ENCODE measurements at places on chromosomes 4 and X.

- DNase-seq: no peak
Measured at GRCh38 chr4:62410371-62411003, 1210.4 kb downstream of the ADGRL3 start.

- no peak for DNase-seq
Measured at GRCh38 chr4:67880866-67881610, 2.8 kb downstream of the TMPRSS11D start.

DNA sequence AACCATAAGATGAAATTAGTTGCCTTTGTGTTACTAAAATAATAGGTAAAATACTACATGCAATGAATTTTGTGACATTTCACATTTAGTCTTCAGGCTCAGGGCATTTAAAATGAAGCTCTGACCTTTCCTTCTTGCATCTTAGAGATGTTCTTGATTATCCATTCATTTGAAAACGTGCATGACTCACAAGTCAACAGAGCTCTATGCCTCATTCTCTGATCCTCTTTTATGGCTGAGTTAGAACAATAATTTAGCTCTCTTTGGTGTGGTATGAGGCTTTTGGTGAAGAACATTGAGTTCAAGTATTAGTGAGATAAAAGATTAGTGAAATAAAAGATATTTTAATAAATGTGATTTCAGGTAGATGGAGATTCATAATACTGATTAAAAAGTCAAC is 66.5 kb downstream of the TIGD2 start:
- DNase-seq: no peak

DNA sequence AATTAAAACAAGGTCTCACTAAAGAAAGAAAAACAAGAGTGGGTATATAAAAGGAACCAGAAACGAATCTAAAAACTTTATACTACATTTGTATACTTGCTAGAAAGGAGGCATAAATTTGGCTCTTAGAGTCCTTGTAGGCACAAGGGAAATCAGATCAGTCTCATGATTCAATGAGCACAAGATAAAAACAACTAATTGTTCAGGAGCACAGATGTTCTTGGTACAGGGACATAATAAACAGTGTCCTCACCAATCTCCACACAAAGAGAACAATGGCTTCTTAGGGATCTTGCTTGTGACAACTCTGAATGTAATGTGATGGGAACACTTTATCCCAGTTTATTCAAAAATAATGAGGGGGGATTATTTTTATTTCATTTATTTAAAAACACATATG is 28.3 kb downstream of the TMEM144 start:
- no peak for DNase-seq

DNA sequence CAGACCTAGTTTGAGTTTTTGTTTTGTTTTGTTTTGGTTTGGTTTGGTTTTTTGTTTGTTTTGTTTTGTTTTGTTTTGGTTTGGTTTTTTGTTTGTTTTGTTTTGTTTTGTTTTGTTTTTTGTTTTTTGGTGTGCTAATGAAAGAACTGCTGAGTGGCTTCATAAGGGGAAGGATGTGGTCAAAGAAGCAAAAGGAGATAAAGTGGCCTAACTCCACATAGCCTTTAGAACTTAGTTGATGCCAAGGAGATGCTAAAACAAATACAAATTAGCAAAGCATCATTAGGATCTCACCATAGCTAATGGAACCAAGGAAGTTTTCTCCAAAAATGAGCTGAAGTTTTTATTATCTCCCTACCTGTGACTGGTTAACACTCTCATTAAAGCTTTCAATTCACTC is 44.6 kb upstream of the TMEM164 start:
- no peak for DNase-seq

DNA sequence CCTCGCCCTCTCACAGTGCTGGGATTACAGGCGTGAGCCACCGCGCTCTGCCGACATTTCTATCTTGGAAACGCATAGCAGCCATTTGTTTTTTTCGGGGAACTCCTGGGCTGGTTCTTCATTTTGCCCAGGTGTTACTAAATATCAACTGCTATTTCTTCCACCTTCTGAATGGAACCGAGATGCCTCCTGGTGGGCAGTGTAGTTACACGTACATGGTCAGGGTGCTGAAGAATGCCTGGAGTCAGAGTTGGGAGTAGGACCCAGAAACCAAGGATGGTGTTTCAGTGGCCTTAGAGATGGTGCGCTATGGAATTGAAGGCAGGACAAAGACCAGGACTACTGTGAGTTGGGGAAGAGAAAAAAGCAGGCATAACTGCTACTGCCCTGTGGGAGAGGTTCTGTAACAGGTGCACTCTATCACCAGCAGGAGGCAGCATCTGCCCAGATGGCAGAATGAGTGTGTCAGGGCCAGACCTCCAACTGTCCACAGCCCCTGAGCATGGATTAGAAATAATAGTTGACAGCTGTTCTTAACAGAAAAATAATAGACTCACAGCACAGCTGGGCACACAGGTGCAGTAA is 81.7 kb downstream of the ZC4H2 start:
- DNase-seq: no peak

- DNase-seq: no peak
Measured at GRCh38 chr4:73815145-73815544, 21.3 kb upstream of the CXCL6 start.
